ENCODE measurements at places on chromosomes 5 and 9.

GRCh38 chr9:71896761-71897160 is 14.2 kb downstream of the ABHD17B start:
- DNase-seq = no peak

DNA sequence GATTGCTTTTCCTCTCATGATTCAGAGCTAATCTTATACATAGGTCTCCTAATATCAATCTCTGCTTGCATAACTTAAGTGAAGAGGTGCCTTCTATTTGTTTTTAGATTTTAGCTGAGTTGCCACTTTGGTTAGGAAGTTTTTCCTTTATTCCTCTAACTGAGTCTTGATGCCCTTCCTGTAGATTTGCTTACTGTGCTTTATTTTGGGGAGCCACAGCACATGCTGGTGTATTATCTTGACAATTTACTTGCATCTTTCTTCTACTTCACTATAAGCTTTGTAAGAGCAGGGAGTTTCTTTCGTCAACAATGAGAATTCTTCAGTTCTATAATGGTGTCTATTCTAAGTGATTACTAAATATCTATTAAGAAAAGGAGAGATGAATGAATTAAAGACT is 54.9 kb downstream of the GABRA6 start:
- no peak for DNase-seq

DNA sequence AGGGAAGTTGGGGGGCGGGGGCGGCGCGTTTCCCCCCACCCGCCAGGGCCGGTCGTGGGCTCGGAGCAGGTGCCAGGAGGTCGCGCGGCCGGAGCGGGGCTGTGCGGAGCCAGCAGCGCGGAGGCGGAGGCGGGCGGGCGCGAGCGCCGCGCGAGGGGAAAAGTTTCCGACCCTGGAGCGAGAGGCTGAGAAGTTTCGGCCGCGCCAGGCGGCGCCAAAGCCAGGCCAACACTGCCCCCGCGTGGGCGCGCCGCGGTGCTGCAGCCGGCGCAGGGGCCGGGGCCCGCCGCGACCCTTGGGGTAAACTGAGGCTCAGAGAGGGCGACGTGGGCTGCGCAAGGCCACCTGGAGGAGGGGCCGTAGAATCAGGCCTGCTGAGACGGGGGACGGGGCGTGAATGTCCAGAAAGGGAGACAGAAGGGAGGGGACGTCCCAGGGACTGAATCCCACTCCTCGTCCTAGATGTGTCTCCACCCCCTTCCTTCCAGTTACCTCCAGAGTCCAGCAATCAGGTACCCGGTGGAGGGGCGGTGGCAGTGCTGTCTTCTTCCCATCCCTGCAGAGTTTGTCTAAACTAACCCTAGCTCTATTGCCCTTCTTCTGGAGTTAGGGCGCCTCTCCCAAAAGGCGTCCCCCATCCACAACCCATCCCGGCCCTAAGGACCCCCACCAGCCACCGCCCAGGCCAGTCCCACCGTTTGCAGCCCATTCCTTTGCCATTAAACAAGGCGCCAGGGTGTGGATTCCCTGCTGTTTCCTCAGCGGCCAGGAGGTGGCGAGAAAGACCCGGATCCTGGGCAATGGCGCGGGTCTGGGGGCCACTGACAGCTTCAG is 10.2 kb downstream of the C9orf50 start:
- DNase-seq = peak; percentile 49

DNA sequence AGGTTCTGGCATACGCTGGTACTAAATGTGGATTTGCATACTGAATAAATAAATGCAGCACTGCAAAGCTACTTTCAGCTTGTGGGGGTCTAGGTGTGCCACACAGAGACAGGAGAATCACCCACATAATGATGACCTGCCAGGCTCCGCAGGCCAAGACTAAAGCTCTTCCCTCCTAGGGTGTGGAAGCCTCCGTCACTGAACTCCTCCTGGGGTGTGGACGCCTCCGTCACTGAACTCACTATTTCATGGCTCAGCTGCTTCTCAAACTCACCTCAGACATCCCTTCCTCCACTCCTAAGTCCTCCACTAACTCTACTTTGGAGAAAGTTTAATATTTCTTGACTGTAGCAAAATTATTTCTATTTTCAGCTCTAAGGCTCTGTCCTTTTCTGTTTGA is 65.3 kb upstream of the GOLPH3 start:
- DNase-seq = no peak

DNA sequence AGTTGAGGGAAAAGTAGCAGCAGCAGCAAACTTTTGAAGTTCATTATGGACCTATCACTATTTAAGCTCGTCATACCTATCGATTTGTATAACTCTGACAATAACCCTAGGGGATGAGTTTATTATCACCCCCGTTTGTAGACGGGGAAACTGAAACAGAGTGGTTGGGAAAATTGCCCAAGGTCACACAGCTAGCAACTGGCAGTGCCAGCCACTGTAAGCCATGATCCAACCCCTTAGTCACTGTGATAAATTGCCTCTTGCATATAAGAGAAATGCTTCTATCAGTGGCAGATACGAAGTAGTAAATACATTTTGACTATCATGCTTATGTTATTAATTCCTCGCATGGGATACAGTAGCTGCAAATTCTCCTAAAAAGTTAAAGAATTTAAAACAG is 73.3 kb upstream of the ATP10B start:
- DNase-seq = no peak

- DNase-seq = no peak
These were observed 12.3 kb downstream of the GPRIN1 start for GRCh38 chr5:176597417-176598389.

DNA sequence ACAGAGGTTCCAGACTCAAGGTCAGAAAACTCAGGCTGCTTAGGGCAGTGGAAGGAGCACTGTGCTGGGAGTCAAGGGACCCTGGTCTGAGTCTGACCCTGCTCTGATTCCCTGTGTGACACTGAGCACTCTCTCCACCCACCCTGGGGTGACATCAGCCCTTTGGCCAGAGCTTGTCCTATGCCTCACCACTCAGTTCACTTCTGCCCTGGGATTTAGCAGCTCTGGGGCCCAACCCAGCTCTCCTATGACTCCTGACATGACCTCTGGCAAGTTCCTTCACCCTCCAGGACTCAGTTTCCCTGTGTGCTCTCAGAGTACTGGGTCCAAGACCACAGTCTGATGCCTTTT is 63.9 kb downstream of the FAM114A2 start:
- no peak for DNase-seq

GRCh38 chr5:109326919-109327318 is 82.9 kb downstream of the PJA2 start:
- DNase-seq = no peak

GRCh38 chr5:67317603-67318002 is 121.0 kb upstream of the CD180 start:
- DNase-seq = no peak

All from activated CD8-positive, alpha-beta memory T cell treated with anti-CD3 and anti-CD28 coated beads for 1 hour (primary cell).